ENCODE measurements at places on chromosomes 11 and 22.

- DNase-seq = no peak
These were observed 6.7 kb downstream of the ZC3H7B start for GRCh38 chr22:41308054-41308453.

DNA sequence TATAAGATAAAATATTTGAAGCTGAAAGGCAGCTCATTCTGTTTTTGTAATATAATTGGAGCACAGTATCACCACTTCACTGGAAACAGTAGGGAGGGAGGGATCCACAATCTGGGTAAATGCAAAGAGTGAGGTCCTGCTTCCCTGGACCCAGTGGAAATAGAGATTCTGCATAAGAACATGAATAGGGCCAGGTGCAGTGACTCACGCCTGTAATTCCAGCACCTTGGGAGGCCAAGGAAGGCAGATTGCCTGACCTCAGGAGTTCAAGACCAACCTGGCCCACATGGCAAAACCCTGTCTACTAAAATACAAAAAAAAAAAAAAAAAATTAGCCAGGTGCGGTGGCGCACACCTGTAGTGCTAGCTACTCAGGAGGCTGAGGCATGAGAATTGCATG is 143.7 kb downstream of the DBX1 start:
- no peak for DNase-seq

DNA sequence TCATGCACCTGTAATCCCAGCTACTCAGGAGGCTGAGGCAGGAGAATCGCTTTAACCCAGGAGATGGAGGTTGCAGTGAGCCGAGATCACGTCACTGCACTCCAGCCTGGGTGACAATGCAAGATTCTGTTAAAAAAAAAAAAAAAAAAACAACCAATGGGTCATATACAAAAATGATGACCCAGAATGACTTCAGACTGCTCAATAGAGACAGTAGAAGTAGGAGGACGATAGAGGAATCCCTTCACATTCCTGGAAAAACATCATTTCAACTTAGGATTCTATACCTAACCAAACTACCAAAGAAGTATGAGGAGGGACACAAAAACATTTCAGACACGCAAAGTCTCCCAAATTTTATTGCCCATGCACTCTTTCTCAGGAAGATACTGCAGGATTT is 14.1 kb upstream of the CBX7 start:
- DNase-seq = no peak

GRCh38 chr11:89536926-89537325 is 45.8 kb upstream of the NOX4 start:
- DNase-seq = no peak

DNA sequence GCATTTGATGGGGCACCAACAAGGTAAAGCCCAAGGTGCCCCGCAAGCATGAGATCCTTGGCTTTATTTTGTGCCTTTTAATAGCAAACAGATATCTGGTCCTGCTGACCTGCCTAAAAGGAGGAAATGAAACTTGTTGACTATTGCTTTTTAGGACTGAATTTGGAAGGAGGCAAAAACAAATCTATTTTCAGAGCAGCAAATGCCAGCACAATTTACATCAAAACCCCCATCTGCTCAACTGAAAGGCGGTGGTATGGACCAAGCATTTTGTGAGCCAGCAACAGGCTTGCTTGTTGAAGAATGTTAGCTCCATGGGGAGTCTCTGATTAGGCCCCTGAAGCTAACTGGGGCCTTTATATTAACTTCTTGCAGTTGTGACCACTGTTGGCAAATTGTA is 192.6 kb upstream of the E2F8 start:
- DNase-seq = no peak
